ENCODE measurements at places on chromosomes 2 and 18. TPM values are rescaled to one million over a fixed set of nuclear protein-coding genes. Genes with fewer than 3 reads are reported as not detected.

The SIX3 gene
- total RNA-seq: not detected

The LIMS3 gene
- total RNA-seq: 0.94 TPM

DNA sequence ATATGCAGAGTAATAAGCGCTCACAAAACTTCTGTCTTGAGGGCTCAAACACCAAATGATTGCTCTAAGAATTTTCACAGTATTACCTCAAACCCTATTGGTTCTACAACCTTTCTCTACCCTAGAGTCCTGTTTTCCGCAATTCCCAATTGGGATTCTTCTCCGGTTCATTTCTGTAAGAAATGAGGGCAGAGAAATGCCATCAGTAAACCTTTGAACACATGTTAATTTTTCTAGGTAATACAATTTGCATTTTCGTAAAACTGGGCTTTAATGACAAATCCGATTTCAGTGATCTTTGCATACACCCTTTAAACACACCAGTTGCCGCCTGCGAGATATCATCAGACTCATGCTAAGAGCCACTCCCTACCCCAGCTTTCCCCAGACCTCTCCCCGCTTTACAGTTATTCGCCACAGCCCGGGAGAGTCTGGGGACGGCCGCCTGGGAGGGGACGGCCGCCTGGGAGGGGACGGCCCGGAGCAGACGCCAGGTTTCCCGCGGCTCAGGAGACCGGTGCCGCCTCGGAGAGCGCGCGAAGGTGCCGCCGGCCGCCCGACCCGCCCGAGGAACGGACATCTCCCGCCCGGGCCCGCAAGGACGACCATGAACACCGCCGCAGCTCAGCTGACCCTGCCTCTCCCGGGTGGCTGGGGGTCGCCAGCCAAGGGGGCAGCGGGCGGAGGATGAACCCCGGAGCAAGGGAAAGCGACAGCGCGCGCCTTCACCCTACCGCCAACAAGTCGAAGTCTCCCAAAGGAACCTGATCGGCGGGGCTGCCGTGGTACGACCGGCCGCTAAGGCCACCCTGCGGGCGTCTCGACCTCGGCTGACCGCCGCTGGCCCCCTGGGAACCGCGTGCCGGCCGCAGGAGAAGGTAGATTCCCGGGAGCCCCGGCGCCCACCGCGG, 463 bp downstream of the SMC6 start:
- no peak for DNase-seq

DNA sequence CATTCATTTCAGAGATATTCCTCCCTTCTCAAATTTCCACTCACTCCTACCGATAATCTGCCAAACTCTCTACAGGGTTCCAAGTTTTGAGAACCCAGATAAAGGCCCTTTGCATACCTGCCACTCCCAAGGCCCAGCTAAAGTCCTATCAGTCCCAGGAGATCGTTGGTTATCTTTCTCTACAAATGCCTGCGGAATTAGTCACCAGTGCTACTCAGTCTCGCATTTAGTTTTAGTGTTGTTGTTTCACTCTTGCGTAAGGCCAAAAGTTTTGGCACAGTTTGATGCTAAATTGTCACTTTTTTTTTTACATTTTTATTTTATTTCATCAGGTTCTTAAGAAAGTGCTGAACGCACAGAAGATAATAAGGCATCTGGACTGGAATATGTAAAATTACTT, 29.2 kb upstream of the SETBP1 start:
- DNase-seq: no peak

GRCh38 chr18:51157215-51157614, 40.3 kb downstream of the MEX3C start:
- no peak for DNase-seq

- no peak for DNase-seq
These were observed 1802.2 kb upstream of the PIK3C3 start for GRCh38 chr18:40152859-40153258.

GRCh38 chr18:58861861-58862301, 2.8 kb upstream of the ZNF532 start:
- DNase-seq: no peak

Measured in thymus (tissue), 14 donors.